ENCODE measurements at places on chromosomes 1 and 21.
A peak's percentile ranks its signal among the peaks of the same experiment; 100 is the strongest.

- no peak for DNase-seq
These were observed 6.3 kb upstream of the ERVH48-1 start for GRCh38 chr21:42931560-42932235.

GRCh38 chr1:228721407-228721806, 13.9 kb upstream of the RHOU start:
- DNase-seq = no peak

GRCh38 chr1:37657620-37658412, 23.1 kb upstream of the RSPO1 start:
- no peak for DNase-seq

DNA sequence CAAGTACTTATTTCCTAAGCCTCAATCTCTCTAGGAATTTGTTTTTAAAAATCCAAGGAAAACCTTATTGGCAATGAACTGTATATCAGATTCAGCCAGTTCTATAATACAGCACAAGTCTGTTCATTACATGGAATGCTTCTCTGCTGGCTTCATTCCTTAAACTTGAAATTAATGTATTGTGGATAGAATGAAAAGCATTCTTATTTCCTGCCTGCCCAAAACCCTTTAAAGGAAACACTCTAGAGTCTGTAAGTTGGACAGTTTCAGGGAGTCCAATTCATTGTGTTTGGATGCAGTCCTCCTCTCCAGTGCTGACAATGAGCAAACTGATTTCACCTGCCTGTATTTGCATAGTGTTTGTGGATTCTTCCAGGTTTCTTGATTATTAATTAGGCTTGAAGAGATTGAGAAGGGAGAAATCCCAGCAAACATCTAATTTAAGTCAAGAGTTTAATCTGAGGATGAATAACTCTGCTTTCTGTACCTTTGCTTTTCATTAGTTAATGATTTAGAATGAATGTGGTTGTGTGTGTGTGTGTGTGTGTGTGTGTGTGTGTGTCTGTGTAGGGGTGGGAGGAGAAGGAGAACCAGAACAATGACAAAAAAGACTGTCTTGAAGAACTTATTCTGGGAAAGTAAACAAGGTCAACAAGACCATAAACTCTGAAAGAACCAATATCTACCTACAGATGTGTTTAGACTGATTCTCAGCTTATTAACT, 61.2 kb downstream of the CACHD1 start:
- no peak for DNase-seq

GRCh38 chr1:5658340-5659316, 333.6 kb downstream of the NPHP4 start:
- no peak for DNase-seq

- peak; percentile 47 for DNase-seq
These were observed 96.2 kb upstream of the EDN2 start for GRCh38 chr1:41580520-41581172.
